Calu3 (cell line): ENCODE measurements at places on chromosomes 1 and 21.

DNA sequence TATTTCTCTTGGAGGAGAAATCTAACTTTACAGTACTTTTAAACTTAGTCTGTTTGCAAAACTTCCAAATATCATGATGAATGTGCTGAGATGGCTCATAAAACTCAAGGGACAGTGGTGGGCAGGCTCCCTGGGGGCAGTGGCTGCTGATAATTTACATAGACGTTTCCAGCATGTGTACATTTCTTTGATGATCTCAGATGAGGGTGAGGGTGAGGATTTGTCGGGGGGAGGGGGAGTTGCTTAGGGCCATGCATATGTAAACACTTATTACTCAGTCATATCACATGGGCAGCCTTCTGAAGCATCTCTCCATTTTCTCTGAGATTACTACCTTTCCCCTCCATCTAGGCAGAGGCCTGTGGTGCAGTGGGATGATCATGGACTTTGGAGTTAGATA is 152.9 kb upstream of the HMGB4 start:
- no peak for DNase-seq
- H3K27me3 ChIP-seq, result peaks cover 29% of the 10 kb centered on the region
- no peaks in the 10 kb centered on the region for H3K4me1 ChIP-seq
- H3K36me3 ChIP-seq, result no peaks in the 10 kb centered on the region
- H3K27ac ChIP-seq, result no peak overlapping the region
- H3K4me3 ChIP-seq, result no peak overlapping the region

DNA sequence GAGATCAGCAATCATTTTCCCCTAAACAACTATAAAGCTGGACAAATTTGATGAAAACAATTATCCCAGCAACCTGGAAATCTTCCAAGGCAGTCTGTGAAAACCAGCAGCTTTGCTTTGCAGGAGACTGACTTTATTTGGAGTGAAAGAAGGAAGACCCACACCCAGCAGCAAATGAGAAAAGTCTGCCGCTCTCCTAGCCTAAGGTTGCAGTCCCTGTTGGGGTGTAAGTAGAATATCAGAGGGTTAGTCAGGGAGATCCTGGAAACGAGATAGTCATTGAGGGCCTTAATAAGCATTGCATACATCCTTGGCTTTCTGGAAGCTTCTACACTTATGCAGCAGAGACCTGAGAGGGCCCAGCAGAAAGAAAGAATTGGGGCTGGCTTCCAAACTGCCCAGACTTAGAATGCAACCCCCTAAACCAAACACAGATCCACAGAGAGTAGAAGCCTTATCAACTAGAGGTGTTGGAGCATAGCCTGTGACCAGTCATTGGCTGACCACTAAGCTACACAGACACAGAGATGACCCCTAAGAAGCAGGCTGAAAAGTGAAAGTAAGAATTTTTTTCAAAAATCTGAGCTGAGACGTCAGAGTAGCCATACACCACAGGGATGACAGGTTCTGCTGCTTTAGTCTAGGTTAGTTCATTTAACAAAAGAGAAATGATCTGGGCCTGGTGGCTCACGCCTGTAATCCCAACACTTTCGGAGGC is 98.3 kb downstream of the LYPLAL1 start:
- H3K36me3 ChIP-seq, result no peaks in the 10 kb centered on the region
- no peaks in the 10 kb centered on the region for H3K27me3 ChIP-seq
- H3K27ac ChIP-seq, result peak overlapping the region; percentile 24
- no peak overlapping the region for H3K4me3 ChIP-seq
- H3K4me1 ChIP-seq, result peaks cover 14% of the 10 kb centered on the region

- H3K4me3 ChIP-seq, result no peak overlapping the region
- peaks cover 9% of the 10 kb centered on the region for H3K4me1 ChIP-seq
- DNase-seq, result no peak
- no peaks in the 10 kb centered on the region for H3K27me3 ChIP-seq
- H3K36me3 ChIP-seq, result peaks cover 3% of the 10 kb centered on the region
- H3K27ac ChIP-seq, result no peak overlapping the region
Observed at GRCh38 chr1:6351480-6352137, 42.0 kb downstream of the ACOT7 start.

DNA sequence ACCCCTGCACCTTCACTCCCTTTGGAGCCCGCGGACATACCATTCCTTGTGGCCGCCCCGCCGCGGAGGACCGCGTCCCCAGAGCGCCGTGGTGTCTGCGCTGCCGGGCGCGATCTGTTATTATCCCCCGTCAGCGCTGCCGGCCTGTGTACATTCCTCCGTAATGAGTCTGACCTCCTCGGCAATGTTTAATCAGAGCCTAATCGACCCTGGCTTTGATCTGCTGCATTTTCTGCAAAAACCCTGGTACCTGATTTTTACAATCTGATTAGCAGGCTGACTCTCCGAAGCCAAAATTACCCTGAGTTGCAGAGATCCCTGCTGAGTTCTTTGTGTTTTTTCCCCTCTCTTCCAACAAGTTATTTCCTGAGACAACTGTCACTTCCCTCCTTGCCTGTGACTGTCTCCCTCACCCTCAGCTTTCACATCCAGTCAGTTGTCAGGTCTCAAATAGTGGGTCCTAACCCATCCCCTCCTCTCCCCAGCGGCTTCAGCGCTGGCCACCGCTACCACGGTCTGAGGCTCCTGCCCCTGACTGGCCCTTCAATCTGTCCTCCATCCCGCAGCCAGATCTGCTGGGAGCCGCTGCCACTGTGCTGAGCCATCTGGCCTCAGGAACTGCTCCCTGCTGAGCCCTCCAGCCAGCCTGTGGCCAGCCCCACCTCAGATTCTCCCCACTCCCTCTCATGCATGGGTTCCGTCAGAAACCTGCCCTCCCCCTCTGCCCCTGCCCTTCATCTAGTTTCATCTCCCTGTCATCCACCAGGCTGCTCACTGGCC is 53.5 kb downstream of the GLIS1 start:
- H3K27ac ChIP-seq, result peak overlapping the region; percentile 10
- H3K27me3 ChIP-seq, result peaks cover 100% of the 10 kb centered on the region
- peaks cover 34% of the 10 kb centered on the region for H3K4me1 ChIP-seq
- peaks cover 5% of the 10 kb centered on the region for H3K36me3 ChIP-seq

- no peak overlapping the region for H3K4me3 ChIP-seq
- peaks cover 5% of the 10 kb centered on the region for H3K4me1 ChIP-seq
- no peaks in the 10 kb centered on the region for H3K36me3 ChIP-seq
- no peak overlapping the region for H3K27ac ChIP-seq
Observed at GRCh38 chr1:178634445-178634844, 90.6 kb upstream of the RALGPS2 start.
